ENCODE measurements at places on chromosomes 12 and 14. TPM values are rescaled to one million over a fixed set of nuclear protein-coding genes. Genes with fewer than 3 reads are reported as not detected.

Gene LMNTD1
- not detected for total RNA-seq

Gene CACNA2D4
- not detected for total RNA-seq

Gene ACRBP
- 0.16 TPM for total RNA-seq

Gene IFI27
- total RNA-seq: 0.95 TPM

Gene FGD6
- 31.1 TPM for total RNA-seq

Gene NPFF
- not detected for total RNA-seq

Gene AQP2
- not detected for total RNA-seq

Gene TMEM106C
- total RNA-seq: 133 TPM

Gene SMCO2
- 0.31 TPM for total RNA-seq

Gene KRT71
- total RNA-seq: not detected

Gene SLC5A8
- total RNA-seq: 0.08 TPM

Gene RPL36AL
- 320 TPM for total RNA-seq

Gene CLEC4A
- not detected for total RNA-seq

Gene E2F7
- total RNA-seq: 7.8 TPM

Gene SIX1
- total RNA-seq: not detected

Gene ANKS1B
- total RNA-seq: not detected

Gene IQSEC3
- 0.34 TPM for total RNA-seq

Gene CSRP2
- 70.1 TPM for total RNA-seq

Gene C12orf54
- 2.5 TPM for total RNA-seq

Gene RDH12
- total RNA-seq: 0.15 TPM

Gene GPR137C
- not detected for total RNA-seq

Gene FOXG1
- not detected for total RNA-seq

Measured in hair follicular keratinocyte (primary cell).